ENCODE measurements at places on chromosomes 1 and 21. TPM values are rescaled to one million over a fixed set of nuclear protein-coding genes. Genes with fewer than 3 reads are reported as not detected.

DNA sequence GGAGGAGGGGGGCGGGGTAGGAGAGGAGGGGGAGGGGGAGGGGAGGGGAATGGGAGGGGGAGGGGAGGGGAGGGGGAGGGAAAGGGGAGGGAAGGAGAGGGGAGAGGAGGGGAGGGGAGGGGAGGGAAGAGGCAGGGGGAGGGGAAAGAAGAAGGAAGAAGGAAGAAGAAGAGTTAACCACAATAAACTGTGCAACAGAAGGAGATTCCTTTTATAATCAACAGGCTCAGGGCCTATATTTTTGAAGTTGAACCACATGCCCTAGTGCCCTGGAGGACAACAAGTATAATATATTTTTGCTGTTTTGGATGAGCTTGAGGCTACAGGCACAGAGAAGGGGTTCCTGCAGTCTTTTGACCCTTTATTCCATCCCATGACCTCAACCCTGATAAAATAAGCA lies 228.2 kb upstream of the IRF2BP2 start:
- no peaks in the 10 kb centered on the region for H3K36me3 ChIP-seq
- no peak for DNase-seq
- no peak overlapping the region for H3K27ac ChIP-seq
- H3K27me3 ChIP-seq = no peaks in the 10 kb centered on the region
- H3K4me1 ChIP-seq = peaks cover 39% of the 10 kb centered on the region

- no peaks in the 10 kb centered on the region for H3K4me1 ChIP-seq
- peaks cover 4% of the 10 kb centered on the region for H3K36me3 ChIP-seq
- no peak overlapping the region for H3K27ac ChIP-seq
- DNase-seq = no peak
- no peak overlapping the region for H3K4me3 ChIP-seq
These were observed 253.0 kb downstream of the GPR52 start for GRCh38 chr1:174700775-174701174.

DNA sequence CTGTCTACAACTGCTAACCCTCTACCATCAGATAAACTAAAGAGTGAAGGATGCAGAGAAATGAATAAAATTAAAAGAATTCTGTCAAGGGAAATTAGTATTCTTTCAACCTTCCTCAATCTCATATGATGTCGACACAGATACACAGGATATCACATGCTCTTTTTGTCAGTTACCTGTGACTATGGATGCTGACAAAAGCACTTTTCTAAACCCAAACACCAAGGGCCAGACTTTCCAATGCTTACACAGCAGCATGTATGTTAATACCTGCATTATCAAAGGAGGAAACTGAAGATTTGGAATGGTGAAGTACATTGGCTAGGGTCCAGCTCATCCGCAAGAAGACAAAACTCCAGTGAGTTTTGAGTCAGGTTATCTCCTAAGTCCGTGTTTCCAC lies 294.0 kb downstream of the SMYD3 start:
- no peaks in the 10 kb centered on the region for H3K4me1 ChIP-seq
- no peak overlapping the region for H3K4me3 ChIP-seq
- H3K27me3 ChIP-seq = no peaks in the 10 kb centered on the region
- no peak overlapping the region for H3K27ac ChIP-seq

DNA sequence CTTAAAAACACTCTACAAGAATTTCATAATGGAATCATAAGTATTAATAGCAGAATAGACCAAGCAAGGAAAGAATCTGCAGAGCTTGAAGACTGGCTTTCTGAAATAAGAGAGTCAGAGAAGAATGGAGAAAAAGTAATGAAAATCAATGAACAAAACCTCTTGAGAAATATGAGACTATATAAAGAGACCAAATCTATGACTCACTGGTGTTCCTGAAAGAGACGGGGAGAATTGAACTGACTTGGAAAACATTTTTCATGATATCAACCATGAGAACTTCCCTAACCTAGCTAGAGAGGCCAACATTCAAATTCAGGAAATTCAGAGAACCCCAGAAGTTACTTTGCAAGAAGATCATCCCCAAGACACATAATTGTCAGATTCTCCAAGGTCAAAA lies 85.6 kb downstream of the GDAP2 start:
- H3K4me1 ChIP-seq = no peaks in the 10 kb centered on the region
- H3K27me3 ChIP-seq = no peaks in the 10 kb centered on the region
- H3K36me3 ChIP-seq = peaks cover 32% of the 10 kb centered on the region
- H3K27ac ChIP-seq = no peak overlapping the region
- no peak for DNase-seq
- no peak overlapping the region for H3K4me3 ChIP-seq

Gene PCSK9
- not detected for total RNA-seq

All from activated CD4-positive, alpha-beta T cell treated with anti-CD3 and anti-CD28 coated beads for 36 hours (primary cell).